D721Med (cell line): ENCODE measurements at places on chromosomes 6 and 20.

DNA sequence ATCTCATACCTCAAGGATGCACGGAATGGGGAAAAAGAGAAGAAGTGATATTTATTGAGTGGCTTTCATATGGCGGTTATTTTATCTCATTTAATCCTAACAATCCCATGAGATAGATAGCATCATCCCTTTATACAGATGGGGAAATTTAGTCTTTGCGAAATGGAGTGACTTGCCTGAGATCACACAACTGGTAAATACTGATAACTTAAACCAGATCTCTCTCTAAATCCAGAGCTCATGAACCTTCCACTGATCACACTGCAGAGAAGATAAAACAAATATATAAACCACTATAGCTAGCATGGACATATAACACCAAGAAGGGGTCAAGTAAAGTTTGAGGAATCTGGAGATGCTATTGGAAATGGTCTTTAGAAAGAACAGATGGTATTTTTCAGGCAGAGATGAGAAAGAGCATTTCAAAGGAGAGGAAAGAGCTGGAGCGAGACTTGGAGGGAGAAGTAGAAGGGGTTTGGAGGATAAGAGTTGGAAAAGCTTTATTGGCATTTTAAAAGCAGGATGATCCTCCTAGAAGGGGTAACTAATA lies 139.8 kb upstream of the TNFAIP3 start:
- no peak for DNase-seq

- no peak for DNase-seq
Measured at GRCh38 chr6:135842618-135843392, 8.7 kb upstream of the PDE7B start.

DNA sequence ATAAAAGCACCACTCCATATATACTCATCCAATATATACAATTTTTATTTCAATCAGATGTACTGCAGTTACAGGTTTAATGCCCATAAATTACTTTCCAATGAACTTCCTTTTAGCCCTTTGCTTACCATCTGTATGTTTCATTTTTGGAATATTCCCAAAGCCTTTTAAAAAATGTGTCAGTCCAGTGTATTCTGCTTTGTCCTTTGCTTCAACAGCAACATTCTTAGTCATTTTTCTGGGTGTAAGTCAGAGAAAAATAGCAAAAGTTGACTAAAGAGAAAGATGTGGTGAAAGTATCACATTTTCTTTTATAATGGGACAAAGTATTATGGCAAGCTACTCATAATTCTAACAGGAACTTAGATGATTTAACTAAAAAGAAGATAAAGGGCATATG lies 15.2 kb downstream of the DSE start:
- DNase-seq, result no peak

DNA sequence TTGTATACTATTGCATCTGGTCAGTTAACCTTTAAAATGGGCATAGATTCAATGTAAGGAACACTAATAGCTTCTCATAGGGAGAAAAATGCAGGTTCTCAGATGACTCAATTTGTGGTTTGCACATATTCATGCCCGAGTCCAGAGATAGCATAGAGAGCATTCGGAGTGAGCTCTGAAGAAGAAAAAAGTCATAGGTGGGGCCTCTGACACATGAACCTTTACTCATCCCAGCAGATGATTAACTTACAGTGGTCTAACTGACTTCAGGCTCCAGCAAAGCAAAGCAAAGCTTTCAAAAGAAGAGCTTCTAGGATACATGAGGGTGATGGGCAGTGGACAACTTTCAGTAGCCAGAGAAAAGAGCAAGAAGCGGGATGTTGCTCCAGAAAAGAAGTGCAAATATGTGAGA lies 55.3 kb upstream of the BTN3A2 start:
- no peak for DNase-seq

- no peak for DNase-seq
Measured at GRCh38 chr6:13479971-13480434, 7.4 kb downstream of the GFOD1 start.

- DNase-seq, result no peak
Measured at GRCh38 chr6:104956731-104957294, at the start of gene LIN28B. TSS of gene LIN28B (plus strand) at chr6:104957107. CDS start at chr6:104957251, 144 bp downstream.

DNA sequence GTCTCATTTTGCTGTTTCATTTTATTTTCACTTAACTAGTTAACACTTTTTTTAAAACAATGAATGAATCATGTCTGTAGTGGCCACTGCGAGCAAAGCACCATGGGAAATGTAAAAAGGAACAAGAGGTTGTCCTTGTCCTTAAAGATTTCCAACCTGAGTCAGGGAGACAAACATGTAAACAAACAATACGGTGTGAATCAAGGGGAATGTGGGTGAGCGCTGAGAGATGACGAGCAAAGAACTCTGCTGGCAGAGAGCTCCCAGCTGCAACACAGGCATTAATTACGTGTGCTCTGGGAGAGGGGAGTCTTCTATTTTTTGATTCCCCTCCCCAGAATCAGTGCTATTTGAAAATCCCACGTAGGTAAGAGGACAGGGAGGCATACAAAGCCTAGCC lies 84.3 kb downstream of the ATXN1 start:
- DNase-seq, result no peak

GRCh38 chr6:28764014-28764723 lies 159.6 kb downstream of the TRIM27 start:
- no peak for DNase-seq

- DNase-seq, result no peak
Measured at GRCh38 chr6:85961746-85962145, 319.1 kb upstream of the SYNCRIP start.

DNA sequence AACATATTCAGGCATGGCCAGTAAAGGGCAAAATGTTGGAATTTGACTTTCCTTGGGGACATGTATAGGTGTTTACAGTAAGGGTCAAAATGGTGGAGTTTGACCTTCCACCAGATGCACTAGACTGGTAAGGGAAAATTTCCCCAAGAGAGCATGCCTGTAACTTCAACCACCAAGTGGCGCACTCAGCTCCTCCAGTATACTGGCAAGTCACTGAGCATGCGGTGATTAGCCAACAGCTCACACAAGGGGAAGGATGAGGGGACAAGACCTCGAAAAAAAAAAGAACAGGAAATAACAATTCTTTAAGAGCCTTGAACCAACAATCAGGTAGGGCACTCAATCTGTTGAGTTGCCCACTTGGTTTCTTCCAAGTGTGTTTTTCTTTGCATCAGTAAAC lies 140.9 kb downstream of the EYS start:
- DNase-seq, result no peak

GRCh38 chr6:130411481-130411880 lies 45.7 kb downstream of the TMEM200A start:
- DNase-seq, result no peak

- DNase-seq, result no peak
Measured at GRCh38 chr20:44970243-44970757, 4.0 kb downstream of the STK4 start.

DNA sequence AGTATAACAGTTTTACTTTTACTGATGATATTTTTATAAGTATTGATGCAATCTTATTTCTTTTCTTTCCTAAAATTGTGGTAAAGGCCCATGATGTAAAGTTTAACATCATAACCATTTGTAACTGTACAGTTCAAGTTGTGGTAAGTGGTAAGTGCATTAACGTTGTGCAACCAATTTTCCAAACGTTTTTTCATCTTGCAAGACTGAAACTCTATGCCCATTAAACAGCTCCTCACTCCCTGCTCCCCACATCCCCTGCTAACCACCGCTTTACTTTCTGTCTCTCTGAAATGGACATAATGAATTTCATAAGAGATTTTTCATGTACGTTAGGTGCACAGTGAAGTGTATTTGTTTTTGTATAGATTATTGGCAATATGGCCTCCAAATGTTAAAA lies 106.0 kb downstream of the PACRG start:
- DNase-seq, result no peak

GRCh38 chr6:119129148-119129967 lies 50.9 kb upstream of the FAM184A start:
- no peak for DNase-seq

- DNase-seq, result no peak
Measured at GRCh38 chr20:22052025-22052650, 346.7 kb downstream of the PAX1 start.

DNA sequence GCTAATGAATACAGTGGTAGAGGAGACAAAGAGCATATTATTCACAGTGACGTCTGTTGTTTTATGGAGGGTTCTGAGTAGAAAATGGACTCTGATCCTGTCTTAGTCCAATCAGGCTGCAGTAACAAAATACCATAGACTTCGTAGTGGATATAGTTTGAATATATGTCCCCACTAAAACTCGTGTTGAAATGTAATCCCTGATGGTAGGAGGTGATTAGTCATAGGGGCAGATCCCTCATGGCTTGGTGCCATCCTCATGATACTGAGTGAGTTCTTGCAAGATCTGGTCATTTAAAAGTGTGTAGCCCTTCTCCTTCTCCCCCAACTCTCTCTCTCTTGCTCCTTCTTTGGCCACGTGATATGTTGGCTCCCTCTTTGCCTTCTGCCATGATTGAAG lies 82.5 kb downstream of the CD83 start:
- no peak for DNase-seq

GRCh38 chr6:15713325-15713724 lies 50.5 kb upstream of the DTNBP1 start:
- DNase-seq, result no peak

DNA sequence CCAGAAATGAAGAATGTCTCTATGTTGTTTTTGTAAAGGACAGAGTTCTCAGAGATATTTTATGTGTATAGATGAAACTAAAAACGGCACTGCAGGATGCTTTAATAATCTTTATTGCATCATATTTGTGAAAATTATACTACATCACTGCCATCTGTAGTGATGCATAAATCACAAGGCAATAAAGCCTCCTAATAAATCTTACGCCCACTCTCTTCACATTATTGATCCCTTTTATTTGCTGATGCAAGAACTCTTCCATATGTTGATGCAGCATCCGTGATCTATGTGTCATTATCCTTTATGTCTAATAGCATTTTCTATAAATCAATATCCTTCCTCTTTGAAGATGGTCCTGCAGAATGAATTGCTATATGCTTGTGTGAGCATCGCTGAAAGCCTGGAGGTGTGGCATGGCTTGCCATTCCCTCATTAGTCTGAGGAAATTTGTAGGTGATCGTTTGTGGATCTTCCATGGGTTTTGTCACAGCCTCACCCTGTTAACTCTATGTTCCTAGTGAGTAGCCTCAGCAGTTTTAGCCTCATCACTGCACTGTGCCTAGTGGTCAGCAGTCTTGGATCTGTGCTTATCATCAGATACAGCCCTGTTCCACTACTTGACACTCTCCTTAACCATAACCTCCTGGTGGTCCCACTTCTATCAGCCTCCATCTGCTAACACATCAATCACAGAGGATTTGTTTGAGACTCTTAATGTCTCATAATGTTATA lies 983.5 kb downstream of the EYS start:
- DNase-seq, result no peak

GRCh38 chr6:168265827-168266815 lies 53.5 kb downstream of the DACT2 start:
- no peak for DNase-seq

DNA sequence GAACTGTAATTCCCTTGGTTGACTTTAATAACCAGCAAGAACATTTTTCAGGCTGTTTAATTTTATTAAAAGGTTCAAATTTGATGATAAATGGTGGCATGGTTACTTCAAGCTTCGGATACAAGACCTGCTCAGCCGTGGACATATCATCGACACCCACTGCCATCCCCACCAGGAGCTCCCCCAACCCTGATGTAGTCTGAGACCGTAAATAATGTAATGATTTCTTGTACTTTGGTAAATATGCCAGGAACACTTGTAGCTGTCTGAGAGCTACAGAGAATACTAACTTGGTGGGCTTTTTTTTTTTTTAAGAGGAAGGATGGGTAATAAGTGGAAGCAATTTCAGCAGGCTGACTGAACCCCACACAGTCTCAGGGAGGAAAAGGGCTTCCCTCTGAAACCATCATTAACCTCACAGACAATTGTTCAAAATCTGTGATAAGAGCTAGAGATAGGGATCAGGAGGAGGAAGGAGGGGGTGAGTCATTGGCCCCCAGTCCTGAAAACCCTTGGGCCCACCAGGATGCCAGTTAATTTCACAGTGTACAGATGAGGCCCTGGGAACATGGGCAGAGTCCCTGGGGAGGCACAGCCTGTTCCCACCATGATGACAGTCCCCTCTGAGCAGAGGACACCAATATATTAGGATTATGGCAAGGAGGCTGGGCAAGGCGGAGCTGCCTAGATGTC lies 56.0 kb downstream of the APCDD1L start:
- no peak for DNase-seq

DNA sequence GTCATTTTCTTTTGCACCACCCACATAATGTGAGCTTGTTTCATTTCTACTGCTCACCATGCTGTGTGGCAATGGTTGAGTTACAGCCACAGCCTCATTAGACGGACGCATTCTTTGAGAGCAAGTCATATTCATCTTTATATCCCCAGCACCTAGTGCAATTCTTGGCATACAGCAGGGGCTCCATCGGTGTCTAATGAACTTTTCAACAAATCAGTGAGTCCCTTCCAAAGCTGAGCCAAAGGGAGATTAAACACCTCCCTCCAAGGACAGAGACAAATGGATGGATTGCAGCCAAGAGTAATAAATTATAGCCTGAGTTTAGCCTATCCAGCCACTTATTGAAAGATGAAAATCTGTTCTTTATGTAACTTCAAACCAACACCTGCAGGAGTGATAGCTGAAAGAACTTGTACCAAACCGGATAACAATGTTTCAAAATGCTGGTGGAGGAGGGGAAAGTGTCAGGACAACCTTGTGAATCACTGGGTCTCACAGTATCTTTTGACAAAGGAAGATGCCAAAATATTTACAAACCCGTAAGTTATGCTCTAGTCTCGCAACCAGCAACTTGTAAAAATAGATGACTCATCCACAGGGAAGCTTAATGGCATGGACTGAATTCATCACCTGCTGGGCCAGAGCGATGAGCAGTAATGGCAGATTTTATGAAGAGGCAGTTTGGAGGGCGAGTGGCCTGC lies 139.0 kb downstream of the PXDC1 start:
- no peak for DNase-seq

DNA sequence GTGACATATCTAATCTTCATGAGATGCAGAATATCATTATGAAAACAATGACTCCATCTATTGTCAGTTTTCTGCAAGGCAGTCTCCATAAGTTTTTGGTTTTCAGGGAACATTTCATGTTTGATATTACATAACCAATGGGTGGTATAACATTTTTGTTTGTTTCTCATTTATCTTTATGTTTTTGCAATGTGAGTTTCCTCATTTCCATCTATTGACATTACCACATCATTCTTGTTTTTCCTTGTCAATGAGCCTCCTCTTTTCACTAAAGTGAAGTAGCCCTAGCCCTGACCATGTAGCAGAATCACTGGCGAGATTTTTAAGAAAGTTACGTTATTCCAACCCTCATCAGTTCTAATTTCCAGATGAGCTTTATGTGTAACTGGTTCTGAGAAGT lies 4.4 kb downstream of the EFHC1 start:
- DNase-seq, result no peak

GRCh38 chr20:41046716-41047115 lies 18.1 kb downstream of the TOP1 start:
- DNase-seq, result no peak

- no peak for DNase-seq
Measured at GRCh38 chr20:20085812-20086211, 33.5 kb downstream of the CFAP61 start.

- no peak for DNase-seq
Measured at GRCh38 chr20:13331536-13331935, 110.5 kb downstream of the ISM1 start.
